ENCODE measurements at places on chromosomes 16 and 17.

DNA sequence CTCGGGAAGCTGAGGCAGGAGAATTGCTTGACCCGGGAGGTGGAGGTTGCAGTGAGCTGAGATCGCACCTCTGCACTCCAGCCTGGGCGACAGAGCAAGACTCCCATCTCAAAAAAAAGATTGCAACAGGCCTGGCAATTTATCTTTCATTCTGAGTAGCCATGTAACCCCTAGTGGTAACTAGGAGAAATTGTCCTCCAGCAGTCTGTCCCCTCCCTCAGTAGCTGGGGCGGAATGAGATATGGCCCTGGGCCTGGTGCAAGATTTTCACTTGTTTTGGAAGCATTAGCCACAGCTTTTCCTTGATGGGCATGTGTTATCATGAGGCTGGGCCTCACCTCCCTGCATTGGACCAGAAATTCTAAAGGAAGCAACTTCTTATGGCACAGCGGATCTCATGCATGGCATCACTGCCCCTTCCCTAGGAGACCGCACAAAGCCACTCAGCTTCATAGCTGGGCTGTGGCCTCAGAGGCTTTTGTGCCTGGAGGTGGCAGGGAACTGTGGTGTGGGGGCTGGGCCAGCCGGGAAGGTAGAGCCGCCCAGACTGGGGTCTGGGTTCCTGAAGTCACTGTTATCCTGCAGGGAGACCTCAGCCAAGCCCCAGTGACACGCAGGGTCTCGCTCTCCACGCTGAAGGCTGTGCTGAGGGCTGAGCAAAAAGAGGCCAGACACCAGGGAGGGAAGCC is 13.4 kb downstream of the NATD1 start:
- DNase-seq = no peak

DNA sequence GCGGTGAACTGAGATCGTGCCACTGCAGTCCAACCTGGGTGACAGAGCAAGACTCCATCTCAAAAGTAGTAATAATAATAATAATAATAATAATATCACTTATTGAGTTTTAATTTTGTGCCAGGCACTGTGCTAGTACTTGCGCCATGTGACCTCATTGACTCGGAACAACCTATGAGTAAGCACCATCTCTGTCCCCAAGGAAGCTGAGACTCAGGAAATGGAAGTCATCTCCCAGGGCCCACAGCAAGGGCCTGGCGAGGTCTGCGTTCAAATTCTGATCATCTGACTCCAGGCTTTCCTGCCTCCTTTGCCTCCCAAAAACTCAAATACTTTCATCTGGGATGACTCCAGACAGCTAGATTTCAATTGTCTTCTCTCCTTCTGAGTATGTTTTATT is 162.9 kb downstream of the SEC14L1 start:
- no peak for DNase-seq

DNA sequence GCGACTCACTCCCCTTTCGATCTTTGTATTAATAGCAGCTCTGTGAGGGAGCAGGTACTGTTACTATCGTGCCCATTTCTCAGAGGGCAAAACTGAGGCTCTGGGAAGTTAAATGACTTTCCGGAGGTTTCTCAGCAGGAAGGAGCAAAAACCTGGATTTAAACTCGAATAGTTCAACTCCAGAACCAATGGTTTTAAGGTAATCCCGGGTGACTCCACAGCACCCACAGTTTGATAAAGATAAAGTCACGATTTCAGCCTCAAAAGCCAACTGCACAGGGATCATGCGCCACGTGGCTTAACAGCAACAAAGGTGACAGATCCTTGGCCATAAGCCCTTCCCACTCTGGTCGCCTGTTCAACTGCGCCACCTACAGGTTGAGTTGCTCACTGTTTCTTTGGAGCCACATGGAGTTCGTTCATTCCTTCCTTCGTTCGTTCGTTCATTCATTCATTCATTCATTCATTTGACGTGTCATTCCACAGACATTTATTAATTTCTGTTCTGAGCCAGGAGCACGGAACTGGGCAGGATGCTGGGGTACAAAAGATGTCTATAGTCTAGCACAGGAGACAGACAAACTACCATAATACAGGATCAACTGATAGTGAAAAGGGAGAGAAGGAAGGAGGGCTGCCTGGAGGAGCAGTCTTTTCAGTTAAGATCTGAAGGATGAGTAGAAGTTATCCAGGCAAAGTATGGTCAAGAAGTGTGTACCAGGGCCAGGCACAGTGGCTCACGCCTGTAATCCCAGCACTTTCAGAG is 134.8 kb downstream of the HS3ST2 start:
- DNase-seq = no peak

GRCh38 chr16:72794986-72795385 is 252.9 kb downstream of the ZFHX3 start:
- no peak for DNase-seq

DNA sequence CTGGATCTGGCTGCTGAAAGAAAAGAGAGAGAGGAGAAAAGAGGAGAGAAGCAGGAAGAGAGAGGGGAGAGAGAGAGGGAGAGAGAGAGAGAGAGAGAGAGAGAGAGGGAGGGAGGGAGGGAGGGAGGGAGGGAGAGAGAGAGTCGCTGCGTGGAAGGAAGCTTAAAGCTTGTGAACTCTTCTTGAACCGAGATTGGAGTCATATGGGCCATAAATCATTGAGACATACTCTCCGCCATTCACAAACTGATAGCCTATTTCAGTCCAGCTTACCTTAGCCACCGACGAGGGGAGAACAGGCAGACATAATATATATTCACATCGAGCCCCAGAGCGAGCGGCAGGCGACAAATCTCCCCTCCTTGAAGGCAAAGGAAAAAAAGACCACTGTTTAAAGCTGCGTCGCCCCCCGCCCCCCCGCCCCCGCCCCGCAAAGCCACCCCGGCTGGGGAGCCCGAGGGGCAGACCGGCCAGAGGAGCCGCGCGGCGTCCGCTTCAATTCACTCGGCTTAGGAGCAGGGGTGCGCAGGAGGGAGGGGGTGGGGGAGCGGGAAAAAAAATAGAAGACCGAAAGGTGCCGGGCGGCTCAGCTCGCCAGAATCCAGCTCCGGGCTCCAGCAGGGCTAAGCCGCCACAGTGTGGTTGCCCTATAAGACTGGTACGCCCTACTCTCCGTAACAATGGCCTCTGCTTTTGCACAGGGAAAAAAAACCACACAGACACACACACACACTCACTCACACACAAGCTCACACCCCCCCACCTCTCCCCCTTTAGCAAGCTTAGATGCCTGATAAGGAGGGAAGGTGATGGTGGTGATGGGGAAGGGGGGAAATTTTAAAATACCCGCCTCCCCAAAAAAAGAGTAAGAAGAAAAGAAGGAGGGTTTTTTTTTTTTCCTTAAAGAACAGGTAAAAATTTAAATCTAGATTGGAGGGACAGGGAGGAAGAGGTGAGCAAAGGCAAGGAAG is 10.6 kb upstream of the HOXB2 start:
- DNase-seq = no peak

DNA sequence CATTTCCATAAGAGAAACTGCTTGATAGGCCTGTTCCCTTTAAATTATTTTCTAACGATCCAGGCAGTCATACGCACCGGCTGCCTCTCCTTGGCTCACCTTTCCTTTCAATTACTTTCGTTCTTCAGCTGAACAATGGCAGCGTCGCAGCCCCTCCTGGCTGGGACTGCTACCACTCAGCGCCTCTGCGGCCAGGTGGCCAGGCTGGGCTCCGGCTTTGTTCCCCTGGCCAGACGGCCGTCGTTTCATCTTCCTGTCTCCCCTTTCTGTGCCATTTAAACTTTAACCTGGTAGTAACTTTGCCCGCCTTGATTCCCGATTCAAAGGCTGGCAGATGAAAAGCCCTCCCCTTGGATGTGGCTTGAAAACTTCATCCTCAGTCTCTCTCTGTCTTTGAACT is 79.0 kb downstream of the C16orf78 start:
- DNase-seq = no peak

GRCh38 chr17:13362341-13363122 is 239.2 kb downstream of the HS3ST3A1 start:
- DNase-seq = no peak

- DNase-seq = no peak
Observed at GRCh38 chr16:81210807-81211206, 27.7 kb upstream of the BCO1 start.

DNA sequence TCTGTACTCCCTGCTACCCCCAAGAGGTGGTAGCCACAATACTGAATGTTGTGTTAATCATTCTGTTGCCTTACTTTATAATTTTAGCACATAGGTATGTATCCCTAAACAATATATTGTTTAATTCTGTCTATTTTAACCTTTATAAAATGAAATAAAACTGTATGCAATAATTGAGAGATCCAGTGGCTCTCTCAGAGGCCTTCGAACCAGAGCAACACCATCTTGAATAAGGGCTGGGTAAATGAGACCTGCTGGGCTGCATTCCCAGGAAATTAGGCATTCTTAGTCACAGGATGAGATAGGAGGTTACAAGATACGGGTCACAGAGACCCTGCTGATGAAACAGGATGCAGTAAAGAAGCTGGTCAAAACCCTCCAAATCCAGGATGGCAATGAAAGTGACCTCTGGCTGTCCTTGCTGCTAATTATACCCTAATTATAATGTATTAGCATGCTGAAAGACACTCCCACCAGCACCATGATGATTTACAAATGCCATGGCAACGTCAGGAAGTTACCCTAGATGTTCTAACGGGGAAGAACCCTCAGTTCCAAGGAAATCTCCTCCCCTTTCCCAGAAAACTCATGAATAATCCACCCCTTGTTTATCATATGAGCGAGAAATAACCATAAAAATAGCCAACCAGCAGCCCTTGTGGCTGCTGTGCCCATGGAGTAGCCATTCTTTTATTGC is 2.0 kb upstream of the CANT1 start:
- DNase-seq = no peak

DNA sequence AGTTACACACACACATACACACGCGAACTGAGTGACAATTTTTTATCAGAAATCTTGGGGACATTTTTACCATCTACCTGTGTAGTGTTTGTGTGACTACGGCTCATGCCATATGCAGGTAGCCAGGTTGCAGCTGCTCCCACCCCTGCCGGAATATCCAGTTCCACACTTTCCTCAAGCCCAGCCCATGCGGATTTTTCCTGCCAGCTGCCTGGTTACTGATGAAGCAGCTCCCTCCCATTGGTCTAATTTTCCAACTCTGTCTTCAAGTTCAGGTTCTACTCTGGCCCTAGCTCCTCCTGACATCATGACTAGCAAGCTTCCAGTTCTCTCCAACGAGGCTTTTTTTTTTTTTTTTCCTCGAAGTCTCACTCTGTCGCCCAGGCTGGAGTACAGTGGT is 4.8 kb downstream of the GSG1L2 start:
- no peak for DNase-seq
